ENCODE measurements at places on chromosomes 12 and 14.

GRCh38 chr14:104370256-104370870 is 209.2 kb upstream of the C14orf180 start:
- DNase-seq, result no peak

- no peak for DNase-seq
These were observed 63.2 kb downstream of the ZNF664 start for GRCh38 chr12:124036171-124036598.

DNA sequence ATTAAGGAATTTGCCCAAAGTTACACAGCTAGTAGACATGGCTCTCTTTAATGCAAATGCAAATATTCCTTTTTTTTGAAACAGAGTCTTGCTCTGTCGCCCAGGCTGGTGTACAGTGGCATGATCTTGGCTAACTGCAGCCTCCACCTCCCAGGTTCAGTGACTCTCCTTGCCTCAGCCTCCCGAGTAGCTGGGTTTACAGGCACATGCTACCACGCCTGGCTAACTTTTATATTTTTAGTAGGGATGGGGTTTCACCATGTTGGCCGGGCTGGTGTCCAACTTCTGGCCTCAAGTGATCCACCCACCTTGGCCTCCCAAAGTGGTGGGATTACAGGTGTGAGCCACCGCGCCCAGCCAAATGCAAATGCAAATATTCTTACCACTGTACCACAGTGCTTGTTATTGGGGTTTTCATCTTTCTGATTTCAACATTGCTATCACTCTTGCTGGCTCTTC is 24.5 kb upstream of the HIGD1C start:
- no peak for DNase-seq

DNA sequence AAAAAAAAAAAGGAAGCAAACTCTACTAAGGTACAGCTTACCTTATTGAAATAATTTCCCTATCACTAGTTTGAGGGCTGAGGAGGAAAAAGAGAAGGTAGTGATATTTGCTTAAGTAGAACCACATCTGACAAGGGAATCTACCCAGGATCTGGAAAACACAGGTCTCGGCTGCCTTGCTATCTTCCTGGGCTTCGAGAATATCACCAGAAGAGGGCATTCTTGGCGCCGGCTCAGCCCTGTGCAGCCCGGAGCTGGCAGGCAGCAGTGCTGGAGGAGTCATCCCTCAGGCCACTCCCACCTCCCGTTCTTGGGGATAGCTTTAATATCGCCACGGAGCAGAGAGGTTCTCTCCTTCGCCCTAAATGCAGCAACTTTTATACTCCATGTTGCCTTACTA is 1181.2 kb downstream of the VRK1 start:
- DNase-seq, result no peak

- no peak for DNase-seq
These were observed 227.7 kb upstream of the CRY1 start for GRCh38 chr12:107320929-107321631.

DNA sequence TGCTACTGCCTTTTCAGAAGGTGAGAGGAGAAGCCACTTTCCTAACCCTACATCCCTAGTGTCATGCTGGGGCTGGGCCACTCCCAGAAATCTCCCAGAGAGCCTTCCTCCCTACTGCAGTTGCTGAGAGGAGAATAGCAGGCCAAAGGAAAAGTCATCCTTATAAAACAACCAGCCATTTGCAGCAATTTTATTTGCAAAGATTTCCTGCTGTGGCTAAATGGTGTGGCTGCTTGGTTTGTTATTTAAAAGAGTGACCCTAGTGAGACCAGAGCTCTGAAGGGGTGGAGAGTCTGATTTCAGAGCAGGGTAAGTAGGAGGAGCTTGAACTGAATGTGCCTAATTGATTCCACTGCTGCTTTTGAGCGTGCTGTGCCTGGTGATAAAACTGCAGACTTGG is 232.0 kb downstream of the GRIN2B start:
- no peak for DNase-seq

GRCh38 chr12:41605545-41606305 is 417.6 kb downstream of the PDZRN4 start:
- DNase-seq, result no peak

DNA sequence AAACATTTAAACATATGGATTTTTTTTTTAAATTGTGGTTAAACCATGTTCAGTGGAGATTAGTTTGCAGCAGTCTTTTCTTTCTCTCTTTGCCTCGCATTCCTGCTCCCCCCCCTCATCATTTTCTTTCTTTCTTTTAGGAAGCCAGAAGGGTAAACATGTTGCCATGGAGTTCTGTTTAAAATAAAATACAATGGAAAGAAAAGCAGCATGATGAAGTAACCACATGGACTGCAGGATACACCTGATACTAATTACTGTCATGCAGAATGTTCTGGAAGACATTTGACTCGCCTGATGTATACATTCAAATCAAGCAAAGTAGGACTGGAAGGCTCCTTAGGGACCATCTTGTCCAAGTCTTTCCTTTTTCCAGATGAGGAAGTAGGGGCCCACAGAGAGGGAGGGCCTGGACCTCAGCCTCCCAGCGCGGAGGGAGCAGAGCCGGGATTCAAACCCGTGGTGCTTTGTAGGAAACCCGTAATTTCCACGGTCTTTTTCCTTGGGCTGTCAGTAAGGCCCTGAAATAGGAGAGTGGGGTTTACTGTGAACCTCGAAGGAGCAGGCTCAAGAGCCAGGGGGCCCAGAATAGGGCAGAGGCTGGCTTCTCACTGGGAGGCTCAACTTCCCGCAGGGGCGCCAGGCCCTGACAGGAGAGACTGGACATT is 2.4 kb upstream of the MEG3 start:
- DNase-seq, result no peak

DNA sequence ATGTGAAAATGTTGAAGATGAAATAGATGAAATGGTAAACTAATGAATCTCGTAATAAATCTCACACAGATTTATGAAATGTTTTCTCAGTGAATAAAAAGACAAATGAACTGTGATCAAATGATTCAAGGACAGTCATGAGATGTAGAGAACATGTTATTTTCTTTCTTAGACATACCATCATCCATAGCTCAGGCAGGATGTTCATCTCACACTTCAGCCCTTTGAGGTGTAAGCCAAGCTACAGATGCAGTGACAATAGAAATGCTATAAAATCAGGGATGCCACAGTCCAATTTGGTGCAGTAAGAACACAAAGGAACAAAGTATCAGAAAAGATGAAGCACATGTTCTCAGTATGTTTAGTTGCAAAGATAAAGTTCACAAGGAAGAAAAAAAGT is 242.7 kb upstream of the KRR1 start:
- no peak for DNase-seq

DNA sequence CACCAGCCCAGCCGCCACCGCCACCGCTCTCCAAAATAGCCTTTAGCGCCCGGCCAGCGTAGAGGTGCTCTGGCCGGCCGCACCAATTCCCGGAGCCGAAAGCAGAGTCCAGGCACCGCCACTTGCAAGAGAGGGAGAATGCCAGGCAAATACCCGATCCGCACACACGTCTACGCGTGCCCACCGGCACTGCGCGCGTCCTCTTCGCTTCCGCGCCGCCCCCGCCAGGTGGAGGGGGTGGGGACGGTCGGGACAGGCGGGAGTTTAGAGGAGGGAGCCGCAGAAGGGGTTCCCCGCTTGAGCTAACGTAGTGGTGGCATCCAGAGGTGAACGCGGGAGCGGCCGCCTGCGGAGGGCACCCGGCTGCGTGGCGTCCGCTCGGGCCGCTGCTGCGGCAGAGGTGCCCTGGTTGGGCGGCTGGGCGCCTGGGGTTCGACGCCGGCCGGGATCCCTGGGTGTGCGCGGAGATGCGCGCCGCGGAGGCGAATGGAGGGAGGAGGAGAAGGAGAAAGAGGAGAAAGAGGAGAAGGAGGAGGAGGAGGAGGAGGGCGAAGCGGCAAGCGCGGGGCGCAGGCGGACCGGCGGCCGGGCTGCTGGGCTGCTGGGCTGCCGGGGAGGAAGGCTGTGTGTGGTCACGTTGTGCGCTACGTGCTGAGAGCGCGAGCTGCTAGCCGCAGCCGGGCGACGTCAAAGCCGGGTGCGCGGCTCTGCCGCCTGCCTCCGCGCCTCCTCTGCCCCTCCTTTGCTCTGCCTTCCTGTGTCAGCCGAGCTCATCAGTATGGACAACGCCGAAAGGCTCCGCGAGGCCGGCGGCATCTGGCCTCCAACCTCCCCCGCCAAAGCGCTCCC is at the start of gene MDGA2:
Gene MDGA2, minus strand, starts transcription at position 140 of the 849 bp plus-strand sequence.
- DNase-seq, result peak; percentile 10

DNA sequence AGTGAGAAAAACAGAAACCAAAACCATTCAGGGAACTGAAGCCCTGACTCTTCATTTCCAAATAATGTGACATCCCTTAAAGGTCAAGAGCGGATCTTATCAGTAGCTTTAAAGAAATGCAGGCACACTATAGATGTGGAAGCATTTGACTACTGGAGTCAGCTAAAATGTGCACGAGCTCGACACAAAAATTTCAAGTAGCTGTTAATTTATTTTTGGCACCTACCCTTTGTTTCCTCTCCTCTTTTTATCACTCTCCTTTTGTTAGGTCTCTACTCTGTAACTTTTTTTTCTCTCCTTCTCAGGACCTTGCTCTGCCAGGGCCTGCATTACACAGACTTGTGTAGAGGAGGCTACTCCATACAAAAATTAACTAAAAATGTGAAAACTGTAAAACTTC is 58.3 kb downstream of the FGD6 start:
- DNase-seq, result no peak

DNA sequence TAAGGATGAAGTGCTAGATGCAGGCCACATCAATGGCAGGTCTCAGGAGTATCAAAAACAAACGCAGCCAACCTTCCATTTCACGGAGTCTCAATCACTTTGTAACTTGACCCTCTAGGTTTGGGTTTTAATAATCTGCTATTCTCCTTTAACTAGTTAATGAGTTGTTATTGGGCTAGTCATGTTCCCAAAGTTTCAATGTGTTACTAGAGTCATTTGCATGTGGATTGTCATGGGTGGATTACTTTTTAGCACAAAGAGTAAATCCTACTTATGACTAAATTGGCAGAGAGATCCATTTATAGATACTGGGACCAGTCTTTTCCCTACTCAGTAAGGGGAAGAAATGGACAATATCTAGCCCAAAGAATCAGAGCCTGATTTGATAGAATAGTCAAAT is 151.0 kb downstream of the BCAT1 start:
- DNase-seq, result no peak

- no peak for DNase-seq
These were observed 136.0 kb downstream of the ERC1 start for GRCh38 chr12:1127021-1127420.

DNA sequence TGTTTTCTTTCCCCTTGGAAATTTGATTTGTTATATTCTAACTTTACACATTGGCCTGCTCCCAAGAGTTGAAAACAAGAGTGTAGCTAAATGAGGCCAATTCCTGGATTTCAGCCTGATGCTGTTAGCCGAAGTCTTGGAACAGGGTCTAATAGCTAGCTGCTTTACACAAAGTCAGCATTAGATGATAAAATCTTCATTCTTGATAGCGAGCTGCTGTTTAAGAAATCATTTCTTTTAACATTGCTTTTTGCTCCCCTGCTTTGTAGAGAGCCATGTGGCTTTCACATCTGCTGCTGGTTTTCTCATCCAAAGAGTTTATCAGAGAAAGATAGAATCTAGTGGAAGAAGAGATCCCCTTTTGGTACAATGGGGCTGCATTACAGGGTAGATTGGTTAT is 22.3 kb downstream of the FBXW8 start:
- no peak for DNase-seq

DNA sequence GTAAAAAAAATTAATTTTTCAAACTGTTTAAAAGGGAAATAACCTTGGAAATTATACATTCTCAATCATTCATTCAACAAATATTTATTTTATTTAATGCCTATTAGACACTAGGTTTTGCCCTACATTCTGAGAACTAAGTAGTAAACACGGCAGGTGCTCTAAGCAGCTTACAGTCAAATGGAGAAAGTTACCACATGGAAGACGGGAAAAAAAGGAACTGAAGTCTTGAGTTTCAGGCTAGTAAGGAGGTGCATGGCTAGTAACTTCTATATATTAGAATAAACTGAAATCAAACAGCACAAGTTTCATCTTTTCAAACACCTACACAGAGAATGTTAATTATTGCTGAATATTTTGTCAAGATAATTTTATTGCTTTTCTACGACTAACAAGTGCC is 52.9 kb downstream of the C12orf42 start:
- no peak for DNase-seq

- DNase-seq, result no peak
These were observed 779.0 kb upstream of the FLRT2 start for GRCh38 chr14:84750763-84751554.

- no peak for DNase-seq
These were observed 38.2 kb upstream of the GSG1 start for GRCh38 chr12:13141686-13142085.

DNA sequence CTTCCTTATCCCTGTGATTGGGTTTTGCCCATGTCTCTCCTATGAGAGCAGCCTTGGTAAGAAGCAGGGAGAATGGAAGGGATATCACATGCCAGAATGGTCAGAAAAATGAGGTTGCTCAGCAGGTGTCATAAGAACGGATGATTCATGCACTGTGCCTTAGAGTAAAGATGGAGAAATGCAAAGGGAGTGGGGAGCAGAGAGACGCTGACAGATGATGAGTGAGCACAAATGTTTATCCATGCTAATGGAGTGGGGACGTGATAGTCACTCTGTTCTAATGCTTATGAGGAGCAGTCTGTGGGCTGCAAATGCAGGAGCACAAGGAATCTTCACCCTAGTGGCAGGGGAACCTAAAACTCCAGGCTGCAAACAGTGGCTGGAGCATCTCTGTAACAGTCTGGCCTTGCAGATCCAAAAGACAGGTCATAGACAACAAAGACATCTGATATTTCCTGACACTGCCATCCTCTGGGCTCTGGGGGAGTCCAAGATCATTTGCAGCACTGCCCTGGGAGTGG is 243.2 kb downstream of the CACNA1C start:
- no peak for DNase-seq

DNA sequence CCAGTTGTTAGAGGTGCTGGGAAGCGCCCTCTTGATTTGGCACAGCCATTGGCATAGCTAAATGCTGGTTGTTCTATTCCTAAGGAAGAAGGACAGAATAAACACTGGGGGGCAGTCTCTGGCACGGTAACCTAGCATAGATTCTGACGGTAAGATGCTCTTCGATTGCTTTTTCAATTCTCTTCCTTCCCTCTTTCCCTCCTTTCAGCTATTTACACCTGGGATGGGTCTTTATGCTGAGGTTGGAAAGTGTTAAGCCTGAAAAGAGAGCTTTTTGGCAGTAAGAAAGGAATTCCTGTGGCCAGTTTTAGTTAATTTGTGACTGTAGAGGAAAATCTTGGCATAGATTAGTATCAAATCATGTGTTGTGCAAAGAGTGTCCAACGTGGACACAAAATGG is 162.8 kb downstream of the SNAPC1 start:
- no peak for DNase-seq
